Activated CD4-positive, alpha-beta T cell treated with anti-CD3 and anti-CD28 coated beads for 1 hour (primary cell): ENCODE measurements at places on chromosomes 3 and 15.

GRCh38 chr3:4421121-4421520, 45.9 kb downstream of the SUMF1 start:
- no peak for DNase-seq

- no peak for DNase-seq
Measured at GRCh38 chr3:117408811-117409210, 699.2 kb downstream of the TUSC7 start.

DNA sequence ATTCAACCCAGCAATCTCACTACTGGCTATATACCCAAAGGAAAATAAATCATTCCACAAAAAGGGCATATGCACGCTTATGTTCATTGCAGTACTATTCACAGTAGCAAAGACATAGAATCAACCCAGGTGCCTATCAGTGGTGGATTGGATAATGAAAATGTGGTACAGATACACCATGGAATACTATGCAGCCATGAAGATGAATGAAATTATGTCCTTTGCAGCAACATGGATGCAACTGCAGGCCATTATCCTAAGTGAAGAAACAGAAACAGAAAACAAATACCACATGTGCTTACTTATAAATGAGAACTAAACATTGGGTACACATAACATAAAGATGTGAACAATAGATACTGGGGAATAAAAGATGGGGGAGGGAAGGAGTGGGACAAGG, 606.4 kb upstream of the GRM7 start:
- DNase-seq = no peak

DNA sequence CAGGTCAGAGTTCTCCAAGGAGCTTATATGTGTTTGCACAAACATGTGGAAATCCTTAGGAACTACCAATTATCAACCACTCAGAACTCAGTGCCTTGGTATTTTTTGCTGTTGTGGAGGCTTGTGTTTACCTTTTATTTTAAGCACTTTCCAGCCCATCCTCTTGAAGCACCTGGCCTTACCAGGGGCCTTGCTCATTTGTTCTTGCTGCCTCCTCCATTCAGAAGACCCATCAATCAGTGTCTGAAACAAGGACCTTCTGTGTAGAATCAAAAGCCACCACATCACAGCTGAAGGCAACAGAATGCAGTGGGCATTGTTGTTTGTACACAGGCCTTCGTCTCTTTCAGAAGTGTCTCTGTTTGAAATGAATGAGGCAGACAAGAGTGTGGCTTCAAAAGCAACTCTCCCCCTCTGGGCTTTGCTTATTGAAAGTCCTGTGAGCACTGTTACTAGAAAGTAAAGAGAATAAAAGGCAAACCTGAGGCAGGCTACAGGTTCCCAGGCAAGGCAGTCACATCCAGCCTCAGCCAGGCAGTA, 24.5 kb upstream of the LIPC start:
- DNase-seq = no peak

- DNase-seq = no peak
Measured at GRCh38 chr3:46736006-46736872, 18.6 kb upstream of the PRSS50 start.

GRCh38 chr3:103960819-103961218, 1405.9 kb upstream of the ALCAM start:
- DNase-seq = no peak

DNA sequence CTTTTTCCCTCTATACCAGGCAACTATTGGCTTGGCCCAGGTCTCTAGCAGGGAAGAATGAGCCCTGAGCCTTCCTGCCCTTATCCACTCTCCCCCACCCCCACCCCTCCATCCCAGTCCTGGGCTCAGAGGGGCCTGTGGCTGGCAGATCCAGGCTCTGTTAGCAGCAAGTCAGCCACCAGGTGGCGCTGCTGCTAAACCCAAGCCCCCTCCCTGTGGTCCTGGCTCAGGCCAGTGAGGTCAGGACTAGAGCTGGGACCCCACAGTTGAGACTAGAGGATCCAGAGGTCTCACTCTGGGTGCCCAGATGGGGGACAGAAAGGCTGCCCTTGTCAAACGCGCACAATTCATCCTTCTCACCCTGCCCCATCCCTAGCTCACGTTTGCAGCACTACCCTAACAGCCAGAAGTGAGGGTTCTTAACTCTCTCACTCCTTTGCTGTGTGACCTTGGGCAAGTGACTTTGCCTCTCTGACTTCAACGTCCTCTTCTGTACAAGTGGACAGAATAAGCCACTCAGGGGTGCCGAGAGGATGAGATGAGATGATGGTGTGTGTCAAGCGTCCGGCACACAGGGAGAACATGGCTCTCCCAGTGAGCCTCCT, 46.8 kb upstream of the SLC6A1 start:
- no peak for DNase-seq

- DNase-seq = no peak
Measured at GRCh38 chr15:74889390-74889882, 406 bp upstream of the MPI start.

- DNase-seq = no peak
Measured at GRCh38 chr15:68425428-68426060, 6.4 kb downstream of the ITGA11 start.

DNA sequence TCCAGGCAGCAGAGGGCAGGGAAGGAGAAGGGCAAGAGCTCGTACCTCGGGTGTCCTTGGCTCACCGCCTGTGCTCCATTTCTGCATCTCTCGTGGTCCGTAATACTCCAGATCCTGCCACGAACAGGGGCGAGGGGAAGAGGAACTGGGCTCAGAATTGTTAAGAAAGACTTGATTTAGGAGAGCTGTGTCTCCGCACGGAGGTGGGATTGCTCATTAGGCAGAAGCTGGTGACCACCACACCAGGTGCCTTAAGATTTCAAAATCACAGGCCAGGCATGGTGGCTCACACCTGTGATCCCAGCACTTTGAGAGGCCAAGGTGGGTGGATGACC, 37.2 kb upstream of the BDH1 start:
- DNase-seq = no peak

DNA sequence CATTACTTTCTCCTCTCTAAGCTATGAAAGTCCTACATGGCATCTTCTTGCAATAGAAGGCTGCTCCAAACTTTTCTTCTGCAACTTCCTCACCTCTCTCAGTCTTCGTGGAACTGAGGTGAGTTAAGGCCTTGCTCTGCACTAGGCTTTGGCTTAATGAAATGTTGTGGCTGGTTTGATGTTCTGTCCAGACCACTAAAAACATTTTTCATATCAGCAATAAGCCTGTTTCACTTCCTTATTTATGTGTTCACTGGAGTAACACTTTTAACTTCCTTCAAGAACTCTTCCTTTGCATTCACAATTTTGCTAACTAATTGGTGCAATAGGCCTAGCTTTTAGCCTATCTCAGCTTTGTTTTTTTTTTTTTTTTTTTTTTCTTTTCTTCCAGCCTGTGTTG, 335.3 kb upstream of the NECTIN3 start:
- DNase-seq = no peak

DNA sequence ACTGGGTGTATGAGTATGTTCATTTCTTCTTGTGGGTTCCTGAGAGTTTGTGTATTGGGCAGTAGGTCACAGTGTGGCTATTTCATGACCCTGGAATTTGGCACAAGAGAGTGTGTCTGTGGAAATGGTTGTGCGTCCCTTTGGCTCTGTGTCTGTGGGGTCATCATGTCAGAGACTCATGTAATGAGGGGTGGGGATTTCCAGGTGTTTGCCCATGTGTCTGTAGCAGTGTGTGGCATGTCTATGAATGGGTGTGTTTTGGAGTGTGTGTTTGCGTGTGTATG, 1.3 kb upstream of the GATA2 start:
- DNase-seq = no peak

GRCh38 chr3:81218023-81218422, 543.4 kb downstream of the GBE1 start:
- no peak for DNase-seq

DNA sequence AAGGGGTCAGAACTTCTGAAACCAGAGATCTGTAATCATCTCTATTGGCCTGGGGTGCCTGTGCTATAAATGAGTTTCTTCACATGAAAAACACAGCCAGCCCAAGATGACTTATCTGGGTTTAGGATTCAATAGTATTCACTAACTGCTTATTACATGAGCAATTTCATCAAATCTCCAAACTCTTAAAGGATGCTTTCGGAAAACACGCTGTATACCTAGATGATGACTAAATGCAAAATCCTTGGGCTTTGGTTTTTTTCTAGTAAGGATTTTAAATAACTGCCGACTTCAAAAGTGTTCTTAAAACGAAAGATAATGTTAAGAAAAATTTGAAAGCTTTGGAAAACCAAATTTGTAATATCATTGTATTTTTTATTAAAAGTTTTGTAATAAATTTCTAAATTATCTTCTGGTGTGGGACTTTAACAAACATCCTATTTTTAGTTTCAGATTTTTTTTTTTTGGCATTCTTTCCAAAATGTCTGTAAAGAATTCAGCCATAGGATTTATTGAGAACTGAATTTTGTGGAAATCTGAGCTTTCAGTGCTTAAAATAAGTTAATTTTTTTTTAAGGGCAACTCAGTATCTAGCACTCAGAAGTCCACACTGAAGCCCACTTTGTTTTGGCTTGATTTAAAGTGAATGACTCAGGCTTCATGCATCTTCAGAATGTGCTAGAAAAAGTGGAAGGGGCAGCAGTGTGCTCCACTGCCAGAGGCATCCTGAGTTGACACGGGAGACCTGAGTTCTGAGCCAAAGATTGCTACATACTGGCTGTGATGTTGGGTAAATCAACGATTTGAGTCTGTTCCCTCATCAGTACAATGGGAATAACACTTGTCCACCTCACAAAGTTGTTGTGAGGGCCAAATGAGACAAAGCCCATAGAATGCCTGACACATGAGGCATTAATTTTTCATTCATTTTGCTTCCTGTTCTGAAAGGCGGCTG, 18.7 kb downstream of the TMEM43 start:
- no peak for DNase-seq

- no peak for DNase-seq
Measured at GRCh38 chr15:51576911-51577500, 45.6 kb downstream of the DMXL2 start.

DNA sequence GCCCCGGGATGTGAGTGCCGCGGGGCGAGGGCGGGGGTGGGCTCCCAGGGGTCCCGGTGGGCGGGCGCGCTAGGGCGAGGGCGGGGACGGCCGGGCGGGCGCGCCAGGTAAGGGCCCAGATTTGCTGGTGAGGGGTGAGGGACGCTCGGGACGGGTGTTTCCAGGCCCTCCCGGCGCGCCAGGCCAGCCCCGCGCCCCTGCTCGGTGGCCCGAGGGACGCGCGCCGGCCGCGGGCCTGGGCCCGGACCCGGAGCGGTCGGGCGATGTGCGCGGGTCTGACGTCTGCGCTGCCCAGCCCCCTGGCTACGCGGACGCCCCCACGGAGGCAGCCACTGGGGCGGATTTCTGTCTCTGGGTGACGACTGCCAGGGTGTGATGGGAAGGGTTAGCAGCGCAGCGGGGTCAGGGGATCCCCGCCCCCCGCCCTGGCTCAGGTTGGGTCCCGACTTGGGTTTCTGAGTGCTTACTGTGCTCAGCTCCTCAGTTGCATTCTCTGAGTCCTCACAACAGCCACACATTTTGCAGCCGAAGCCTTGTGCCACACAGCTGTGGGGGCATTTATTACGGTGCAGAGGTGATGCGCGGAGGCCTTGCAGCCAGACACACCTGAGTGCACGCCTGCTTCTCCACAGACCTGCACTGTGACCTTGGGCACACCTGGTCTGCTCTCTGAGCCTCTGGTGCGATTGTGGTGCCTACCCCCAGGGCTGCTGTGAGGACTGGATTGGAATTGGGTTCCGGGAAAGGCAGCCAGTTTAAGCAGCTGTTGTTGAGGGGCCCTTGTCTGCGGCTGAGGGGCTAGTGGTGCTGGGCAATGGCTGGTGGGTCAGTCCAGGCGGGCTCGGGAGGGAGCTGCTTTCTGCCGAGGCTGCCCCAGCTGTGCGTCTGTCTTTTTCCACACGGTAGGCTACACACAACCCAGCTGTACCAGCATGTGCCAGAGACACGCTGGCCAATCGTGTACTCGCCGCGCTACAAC, 523 bp downstream of the HDAC11 start:
- no peak for DNase-seq

DNA sequence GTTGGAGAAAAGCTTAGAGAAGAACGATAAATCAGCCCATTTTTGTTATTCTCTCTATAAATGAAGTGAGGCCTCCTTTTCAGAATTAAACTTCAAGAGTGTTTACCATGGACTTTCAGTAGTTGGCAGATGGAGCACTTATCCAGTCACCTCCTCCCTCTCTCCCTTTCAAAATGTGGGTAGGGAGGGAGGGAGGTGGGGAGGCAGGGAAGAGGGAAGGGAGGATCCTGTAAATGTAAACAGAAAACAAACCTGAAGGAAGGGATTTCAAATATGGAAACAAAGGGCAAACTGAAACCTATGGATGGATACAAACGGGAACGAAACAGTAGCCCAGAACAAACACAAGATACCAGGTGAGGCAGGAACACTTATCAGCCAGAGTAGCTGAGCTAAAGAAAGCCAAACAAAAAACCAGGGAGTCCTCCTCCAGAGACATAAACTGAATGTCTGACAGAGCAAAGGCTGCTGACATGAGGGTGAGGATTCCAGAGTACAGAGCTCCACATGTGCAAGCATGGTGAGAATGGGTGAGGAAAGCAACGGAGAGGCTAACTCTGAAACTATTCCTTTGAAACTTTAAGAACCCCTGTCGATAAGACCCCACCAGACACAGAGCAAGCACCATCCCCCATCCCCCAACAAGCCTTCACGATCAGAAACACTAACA, 41.0 kb upstream of the GP5 start:
- DNase-seq = no peak

DNA sequence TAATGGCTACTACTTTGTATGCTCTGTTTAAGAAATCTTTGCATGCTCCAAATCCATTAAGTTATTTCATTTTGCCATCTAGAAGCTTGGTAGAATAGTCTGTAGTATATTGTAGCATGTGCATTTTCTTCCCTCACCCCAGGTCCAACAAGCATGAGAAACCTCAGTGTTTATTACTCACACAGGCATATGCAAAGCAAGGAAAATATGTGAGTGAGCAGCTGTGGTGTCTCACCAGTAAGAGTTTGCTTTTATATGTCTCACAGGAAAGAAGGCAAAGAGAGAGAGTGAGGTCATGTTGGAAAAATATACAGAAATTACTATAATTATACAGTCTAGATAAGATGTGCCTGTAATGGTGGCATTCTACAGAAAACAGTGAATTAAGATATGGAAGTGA, 312.5 kb downstream of the C3orf38 start:
- no peak for DNase-seq
